ENCODE measurements at places on chromosomes 1 and 21.

DNA sequence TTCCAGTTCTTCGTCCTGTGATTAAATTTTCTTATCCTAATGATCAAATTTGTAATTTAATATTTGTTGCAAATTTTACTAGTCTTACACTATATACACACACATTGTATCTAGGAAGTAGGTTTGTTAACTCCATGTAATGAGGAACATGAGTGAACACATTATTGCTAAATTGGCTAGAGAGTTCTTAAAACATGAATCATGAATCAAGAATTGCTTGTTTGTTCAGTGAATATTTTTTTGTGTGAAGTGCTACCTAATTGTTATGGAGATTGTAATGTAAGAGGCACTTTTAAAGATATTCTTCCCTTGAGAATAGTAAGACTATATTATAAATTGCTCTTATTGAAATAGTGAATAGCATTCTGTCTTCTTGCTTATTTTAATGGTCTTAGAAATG is 4.6 kb downstream of the GPSM2 start:
- no peak for DNase-seq

DNA sequence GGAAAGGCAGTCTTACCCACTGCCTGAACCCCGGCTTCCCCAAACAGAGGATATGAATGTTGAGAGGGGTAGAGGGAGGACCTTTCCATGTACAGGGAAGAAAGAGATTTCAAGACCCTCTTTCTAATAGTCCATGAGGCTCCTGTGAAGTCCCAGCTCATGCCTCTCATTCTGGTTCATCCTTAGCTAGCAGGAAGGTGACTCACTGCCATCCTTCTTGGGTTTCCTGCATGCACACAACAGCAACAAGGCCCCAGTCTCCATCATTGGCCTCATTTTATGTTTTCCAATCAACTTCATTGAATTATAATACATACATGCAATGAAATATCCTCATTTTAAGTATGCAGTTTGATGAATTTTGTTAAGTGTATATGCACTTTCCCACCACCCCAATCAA is 46.2 kb downstream of the SYT2 start:
- no peak for DNase-seq

DNA sequence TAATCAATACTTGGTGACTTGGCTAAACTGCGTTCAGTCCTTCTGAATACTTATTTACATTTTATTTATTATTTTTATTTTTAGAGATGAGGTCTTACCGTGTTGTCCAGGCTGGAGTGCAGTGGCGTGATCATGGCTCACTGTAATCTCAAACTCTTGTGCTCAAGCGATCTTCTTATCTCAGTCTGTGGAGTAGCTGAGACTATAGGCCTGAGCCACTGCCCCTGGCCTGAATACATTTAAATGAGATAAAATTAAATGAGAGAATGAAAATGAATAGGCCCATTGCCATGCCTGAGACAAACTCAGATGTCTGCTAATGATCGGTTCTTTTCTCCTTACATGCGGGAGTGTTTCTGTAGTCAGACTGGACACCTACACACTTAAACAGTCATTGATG is 86.0 kb downstream of the GALNT2 start:
- DNase-seq, result no peak

- no peak for DNase-seq
Observed at GRCh38 chr1:32703479-32704291, 1.1 kb upstream of the SYNC start.

GRCh38 chr1:67313934-67314671 is 6.4 kb downstream of the IL12RB2 start:
- no peak for DNase-seq

- DNase-seq, result no peak
Observed at GRCh38 chr1:239025997-239026694, 360.2 kb upstream of the CHRM3 start.

DNA sequence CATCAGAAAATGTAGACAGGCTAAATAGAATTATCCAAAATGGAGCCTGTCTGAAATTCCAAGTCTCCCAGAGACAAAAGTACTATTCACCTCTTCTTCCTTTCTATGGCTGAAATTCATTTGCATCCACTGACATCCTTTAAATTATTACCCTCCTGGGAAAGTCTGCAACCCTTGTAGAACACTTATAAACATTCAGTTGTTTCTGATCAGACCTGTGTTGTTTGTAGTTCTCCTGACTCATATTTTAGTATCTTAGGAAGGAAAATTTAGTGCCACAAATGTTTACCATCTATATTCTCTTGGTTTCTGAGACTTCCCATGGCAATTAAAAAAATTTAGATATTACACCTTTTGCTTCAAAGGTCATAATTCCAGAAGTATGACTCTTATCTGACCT is 69.6 kb upstream of the C1orf105 start:
- no peak for DNase-seq

DNA sequence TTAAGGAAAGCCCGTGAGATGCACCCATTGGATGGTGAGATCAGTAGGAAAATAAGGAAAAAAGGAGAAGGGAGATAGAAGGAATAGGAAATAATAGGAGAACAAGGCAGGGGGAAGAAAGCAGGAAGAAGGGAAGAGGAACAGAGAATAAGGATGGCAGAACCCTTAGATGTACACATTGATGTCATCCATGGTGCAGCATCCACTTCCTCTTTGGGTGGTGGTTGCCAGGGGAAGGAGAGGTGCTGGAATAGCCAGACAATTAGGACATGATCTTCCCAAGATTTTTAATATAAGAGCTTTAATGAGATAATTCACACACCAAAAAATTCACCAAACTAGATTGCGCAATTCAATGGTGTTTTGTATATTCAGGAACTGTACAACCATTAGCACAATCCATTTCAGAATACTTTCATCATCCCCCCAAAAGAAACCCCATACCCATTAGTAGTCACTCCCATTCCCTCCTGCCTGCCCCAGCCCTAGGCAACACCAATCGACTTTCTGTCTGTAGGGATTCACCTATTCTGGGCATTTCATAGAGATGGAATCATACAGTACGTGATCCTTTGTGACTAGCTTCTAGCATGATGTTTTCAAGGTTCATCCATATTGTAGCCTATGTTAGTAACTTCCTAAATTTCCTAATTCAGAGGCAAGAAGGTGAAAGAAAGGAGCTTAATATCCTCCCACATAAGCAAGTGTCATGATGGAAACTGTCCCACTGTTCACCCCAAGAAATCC is 121.4 kb downstream of the PLXNA2 start:
- DNase-seq, result no peak

- no peak for DNase-seq
Observed at GRCh38 chr21:14763695-14764064, 217.6 kb upstream of the SAMSN1 start.

DNA sequence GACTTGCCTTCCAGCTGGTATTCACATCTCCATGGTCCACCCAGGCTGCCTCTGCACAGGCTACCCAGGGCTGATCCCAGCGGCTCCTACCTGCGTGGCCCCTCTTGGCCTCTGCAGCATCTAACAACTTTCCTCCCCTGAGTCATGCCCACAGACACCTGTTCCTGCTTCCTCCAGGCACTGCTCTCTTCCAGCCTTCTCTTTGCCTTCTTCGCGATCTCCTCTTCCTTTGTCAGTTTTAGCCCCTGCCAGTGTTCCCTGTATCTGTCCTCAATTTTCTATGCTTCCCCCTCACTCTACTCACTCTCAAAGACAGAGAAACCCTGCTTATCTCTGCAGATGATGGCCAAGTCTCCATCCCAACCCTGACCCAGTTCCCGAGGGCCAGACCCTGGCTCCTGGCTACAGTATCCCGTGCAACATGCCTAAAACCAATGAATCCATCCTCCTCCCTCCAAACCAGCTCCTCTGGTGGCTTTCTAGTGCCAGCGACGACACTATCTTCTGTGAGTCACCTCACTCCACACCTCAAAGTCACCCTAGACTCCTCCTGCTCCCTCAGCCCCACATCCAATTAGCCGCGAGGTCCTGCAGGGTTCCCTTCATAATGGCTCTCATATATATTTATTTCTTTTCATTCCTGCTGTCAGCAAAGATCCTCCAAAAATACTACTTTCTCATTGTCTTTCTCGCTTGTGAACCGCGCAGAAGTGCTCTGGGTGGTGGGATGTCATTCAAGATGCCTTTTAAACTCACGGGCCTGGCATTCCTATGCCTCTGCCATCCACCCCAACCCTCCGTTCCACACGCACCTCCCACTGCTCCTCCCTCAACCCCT is 259.2 kb downstream of the TOMM20 start:
- DNase-seq, result no peak

DNA sequence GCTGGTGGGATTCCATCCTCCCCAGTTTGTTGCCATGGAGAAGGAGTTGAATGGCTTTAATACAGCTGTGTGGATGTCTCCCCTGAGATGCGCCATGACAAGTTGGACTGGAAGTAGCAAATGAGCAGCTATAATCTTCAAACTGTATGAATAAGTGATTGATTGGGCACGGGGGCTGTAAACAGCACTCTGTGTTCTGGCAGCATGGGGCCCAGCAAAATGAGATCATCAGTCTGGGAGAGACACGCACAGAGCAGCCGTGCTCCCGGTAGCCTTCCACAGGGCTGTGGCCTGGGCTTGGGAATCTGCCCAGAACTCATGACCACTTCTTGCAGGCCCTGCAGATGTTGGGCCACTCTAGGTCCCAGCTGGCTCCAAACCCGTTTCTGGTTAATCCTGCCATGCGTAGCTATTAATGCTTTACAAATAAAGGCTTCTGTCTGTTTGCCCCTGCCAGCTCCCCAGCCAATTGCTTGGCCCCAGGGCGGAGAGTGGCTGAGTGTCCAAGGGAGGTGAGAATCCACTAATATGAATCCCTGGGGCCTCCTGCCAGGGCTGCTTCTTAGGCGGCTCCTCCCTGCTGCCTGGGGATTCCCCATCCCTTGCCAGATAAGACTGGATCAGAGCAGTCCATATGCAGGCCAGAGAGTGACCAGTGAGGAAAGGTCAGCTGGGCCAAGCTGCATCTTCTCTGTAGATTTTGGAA is 642.9 kb downstream of the AJAP1 start:
- DNase-seq, result no peak

DNA sequence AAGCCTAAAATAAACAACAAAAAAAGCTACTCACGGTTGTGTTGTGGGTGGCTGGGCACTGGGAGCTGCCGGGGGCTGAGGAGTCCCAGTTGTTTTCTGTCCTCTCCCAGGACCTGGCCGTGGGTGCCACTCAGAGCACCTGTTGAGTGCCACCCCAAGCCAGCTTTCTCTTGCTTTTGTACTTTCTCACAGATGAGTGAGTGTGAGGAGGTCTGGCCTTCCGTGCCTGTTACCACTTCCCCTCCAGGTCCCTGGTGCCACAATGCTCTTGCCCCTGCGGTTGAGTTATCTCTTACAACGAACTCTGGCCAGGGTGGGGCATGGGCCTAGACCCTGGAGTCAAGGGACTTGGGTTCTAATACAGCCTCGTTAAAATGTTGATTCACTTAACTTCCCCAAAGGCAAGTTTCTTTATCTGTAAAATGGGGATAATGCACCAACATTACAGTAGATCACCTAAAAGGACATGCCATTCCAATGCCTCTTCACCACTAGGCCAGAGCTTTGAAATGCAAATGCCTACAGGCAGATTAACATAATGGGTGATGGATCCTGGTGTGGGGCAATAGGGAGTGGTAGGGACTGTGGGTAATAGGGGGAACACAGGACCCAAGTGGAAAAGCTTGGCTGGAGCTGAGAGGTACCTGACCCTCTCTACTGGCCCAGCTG is at the start of gene CNR2:
CNR2 (minus strand) TSS at position 151 of the 669 bp plus-strand sequence. CDS start 37,745 bp downstream, outside the sequence.
- no peak for DNase-seq

GRCh38 chr1:169041366-169041765 is 65.1 kb upstream of the ATP1B1 start:
- no peak for DNase-seq

GRCh38 chr1:109618661-109619575 is 498 bp downstream of the GNAT2 start:
- DNase-seq, result no peak

GRCh38 chr1:167672831-167673230 is 42.8 kb downstream of the RCSD1 start:
- no peak for DNase-seq

DNA sequence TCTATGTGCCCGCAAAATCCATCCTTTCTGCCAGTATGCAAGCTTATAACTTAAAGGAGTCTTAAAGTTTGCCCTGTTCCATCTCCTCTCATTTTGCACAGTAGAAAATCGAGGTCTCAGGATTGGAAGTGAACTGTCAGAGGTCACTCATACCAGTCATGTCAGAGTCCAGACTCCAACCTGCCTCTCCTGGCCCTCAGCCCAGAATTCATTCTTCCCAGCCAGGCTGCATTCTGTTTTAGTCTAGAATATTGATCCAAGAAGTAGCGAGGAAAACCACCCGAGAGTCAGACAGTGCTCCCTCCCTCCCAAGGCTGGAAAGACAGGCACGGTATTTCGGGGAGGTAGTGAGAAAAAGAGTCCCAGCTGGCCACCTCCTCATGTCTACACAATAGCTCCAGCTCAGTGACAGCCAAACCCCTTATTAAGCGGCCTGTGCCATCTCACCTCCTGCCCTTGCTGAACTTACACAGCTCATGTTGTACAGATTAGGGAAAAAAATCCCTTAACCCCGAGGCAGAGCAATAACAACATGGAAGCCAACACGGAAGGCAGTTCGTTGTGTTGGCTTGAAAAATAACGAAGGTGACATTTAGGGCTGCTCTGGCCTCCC is 89.4 kb downstream of the OMA1 start:
- no peak for DNase-seq

GRCh38 chr1:220338759-220339158 is 66.5 kb upstream of the RAB3GAP2 start:
- no peak for DNase-seq

DNA sequence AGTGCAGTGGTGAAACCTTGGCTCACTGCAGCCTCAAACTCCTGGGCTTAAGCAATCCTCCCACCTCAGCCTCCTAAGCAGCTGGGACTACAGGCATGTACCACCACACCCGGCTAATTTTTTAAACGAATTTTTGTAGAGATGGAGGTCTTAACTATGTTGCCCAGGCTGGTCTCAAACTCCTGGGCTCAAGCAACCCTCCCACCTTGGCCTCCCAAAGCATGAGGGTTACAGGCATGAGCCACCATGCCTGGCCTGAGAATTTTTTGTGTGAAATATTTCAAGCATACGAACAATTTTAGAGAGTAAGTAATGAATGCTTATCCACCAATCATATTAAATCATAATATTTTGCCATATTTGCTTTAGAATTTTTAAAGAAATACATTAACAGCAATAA is 51.6 kb downstream of the MROH9 start:
- no peak for DNase-seq

GRCh38 chr1:113042285-113043143 is 30.5 kb upstream of the LRIG2 start:
- DNase-seq, result no peak

DNA sequence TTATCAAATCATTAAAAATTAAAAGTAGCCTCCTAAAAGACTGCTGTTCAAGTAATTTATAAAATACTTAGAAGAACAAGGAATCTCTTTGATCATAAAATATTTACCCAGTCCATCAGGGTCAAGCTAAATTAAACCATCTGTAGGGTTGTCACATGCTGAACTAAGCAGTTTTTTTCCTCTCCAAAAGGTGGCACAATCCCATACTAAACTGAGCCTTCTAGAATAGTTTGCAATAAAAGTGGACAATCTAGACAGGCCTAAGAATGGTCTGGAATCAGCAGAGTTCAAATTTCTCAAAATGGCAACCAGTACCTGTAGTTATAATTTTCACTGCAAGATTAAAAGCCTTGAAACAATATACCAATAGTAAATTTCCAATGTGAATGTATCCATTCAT is 194.8 kb downstream of the EIF4G3 start:
- no peak for DNase-seq
